ENCODE measurements at places on chromosomes 16 and 17.
A peak's percentile ranks its signal among the peaks of the same experiment; 100 is the strongest.

DNA sequence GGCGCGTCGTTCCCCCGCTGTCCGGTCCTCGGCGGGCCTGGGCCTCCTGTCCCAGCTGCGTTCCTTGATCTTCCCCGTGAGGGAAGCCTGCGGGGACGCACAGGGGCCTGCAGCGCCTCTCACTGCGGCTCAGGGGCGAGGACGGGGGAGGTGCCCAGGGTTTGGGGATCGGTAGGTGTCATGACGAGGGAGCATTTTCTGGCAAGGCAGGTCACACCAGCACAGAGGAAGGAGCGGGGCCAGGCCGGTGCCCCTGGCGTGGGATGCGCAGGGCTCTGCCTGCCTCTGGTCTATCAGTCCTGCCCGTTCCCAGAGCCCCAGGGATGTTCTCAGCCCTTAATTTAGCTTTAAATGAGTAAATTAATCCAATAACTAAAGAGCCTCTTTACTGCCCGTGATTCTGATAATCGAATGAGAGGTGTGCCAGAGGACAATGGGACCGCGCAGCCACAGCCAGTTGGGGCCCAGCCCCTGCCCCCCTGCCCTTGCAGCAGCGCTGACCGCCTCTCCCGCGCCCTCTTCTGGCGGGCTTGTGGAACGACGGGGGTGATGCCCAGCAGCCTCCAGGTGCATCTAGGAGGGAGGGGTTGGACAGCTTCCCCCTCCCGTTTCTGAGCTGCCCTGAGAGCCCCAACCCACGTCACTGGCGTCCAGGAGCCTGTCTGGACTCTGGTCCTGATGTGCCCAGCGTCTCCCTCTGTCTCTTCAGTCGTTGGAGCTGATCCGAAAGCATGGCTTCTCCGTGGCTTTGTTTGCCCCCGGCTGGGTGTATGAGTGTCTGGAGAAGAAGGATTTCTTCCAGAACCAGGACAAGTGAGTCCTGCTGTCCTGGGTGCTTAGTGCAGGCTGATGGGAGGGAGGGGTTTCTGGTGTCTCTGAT lies 7.9 kb downstream of the ENGASE start:
- DNase-seq: peak; percentile 74

DNA sequence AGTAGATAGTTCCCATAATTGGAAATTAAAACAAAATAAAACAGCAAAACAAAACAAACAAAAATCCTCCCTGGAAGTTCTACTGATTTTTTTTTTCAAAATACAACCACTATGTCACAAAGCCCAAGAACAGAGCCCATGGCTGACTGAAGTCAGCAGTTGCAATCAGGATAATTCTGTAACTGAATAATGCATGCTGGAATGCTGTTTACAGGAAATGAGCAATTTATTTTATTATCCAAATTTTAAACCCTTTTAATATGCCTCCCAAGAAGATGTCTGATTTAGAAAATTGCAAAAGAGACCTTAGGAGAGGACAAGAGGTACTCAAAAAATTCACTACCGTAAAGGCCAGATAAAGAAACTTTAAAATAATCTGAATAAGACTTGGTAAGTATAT lies 578.2 kb downstream of the TOX3 start:
- no peak for DNase-seq

DNA sequence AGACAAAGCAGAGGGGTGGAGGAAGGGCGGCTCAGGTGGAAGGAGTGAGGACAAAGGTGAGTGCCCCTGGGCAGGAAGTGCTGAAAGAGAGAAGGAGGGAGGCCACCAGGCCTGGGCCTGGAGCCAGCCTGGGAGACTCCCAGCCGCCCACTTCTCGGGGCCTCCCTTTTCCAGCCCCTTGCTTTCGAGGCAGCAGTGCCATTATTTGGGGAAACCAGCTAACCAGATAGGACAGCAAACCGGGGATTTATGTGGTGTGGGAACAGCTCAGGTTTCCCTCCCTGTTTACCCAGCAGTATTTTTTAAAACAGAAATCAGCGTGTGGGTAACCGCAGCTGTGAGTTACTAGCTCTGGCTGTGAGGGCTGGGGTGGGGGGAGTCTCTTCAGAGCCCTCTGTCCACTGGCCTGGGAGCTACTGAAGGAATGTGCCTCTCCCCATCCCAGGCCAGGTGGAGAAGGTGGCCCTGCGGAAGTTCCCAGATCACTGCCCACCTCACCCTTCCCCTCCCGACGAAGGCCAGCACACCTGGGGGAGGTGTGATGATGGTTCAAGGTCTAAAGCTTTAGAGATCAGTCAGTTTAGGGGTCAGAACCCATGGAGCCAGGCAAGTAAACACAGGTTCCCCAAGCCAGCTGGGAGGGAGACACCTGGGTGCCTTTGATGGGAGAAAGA lies 8.4 kb upstream of the MEOX1 start:
- DNase-seq: no peak

- no peak for DNase-seq
Measured at GRCh38 chr16:4351880-4352279, 759 bp upstream of the PAM16 start.

DNA sequence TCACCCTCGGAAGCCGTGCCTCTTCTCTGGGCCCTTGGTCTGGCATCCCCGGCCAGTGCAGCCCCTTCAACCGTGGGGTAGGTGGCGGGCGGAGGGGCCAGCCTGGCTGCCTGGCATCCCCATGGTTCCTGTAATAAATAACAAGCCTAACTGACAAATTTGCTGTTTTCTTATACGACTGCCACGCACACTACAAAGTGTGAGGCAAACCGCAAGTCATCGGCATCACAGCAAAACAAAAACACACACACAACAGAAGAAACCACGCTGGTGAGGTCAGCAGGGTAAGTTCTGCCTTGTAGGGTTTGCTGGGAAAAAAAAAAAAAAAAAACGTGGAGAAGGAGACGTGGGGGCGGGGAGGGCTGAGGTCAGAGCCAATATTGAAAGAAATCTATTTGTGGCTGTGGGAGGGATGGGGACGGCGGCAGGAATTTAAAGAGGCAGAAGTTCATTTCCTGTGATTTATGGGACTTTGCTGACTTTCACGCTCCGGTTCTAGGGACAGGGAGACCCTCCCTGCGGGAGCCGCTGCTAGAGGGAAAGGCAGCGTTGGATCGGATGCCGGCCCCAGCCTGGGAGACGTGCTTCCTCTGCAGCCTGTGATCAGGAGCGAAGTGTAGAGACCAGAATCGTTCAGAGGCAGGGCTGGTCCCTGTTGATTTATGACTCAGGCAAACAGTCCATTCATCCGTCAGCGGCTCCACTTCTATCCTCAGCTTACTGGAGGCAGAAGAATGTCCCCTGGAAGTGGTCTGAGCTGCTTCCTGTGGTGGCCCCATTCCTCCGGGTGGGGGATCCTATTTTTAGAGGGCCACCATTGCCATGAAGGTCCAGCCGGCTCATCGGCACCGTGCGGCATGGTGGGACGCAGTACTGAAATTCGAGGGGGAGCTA lies 162.8 kb downstream of the FOXL1 start:
- no peak for DNase-seq

- DNase-seq: no peak
Measured at GRCh38 chr16:932831-933330, 37.9 kb downstream of the LMF1 start.

- peak; percentile 47 for DNase-seq
Measured at GRCh38 chr16:22634954-22635353, 124.3 kb downstream of the NPIPB5 start.

DNA sequence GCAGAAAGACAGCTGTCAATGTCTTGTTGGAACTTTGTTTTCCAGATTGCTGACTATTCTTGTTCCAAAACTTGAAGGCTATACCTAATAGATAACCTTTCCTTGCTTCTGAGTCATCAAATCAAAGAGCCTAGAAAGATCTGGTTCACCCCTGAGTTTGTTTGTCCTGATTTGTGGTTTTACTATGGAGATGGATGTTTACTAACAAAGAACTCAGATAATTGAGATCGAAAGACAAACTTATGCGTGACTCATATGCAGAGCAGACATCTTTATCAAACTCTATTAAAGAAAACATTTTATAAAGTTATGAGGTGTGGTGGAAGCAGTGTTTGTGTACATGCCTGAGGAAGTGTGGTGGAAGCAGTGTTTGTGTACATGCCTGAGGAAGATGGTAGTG lies 311.1 kb upstream of the TBX2 start:
- no peak for DNase-seq

- no peak for DNase-seq
Measured at GRCh38 chr16:23694644-23695373, 16.1 kb downstream of the PLK1 start.

- no peak for DNase-seq
Measured at GRCh38 chr16:27642756-27643155, 92.8 kb downstream of the KATNIP start.

- DNase-seq: no peak
Measured at GRCh38 chr16:27685807-27686206, 135.9 kb downstream of the KATNIP start.

GRCh38 chr17:40022961-40023541 lies 7.8 kb downstream of the CSF3 start:
- no peak for DNase-seq
